GM23248 (cell line): ENCODE measurements at places on chromosomes 11 and 22. TPM values are rescaled to one million over a fixed set of nuclear protein-coding genes. Genes with fewer than 3 reads are reported as not detected.
A peak's percentile ranks its signal among the peaks of the same experiment; 100 is the strongest.

DNA sequence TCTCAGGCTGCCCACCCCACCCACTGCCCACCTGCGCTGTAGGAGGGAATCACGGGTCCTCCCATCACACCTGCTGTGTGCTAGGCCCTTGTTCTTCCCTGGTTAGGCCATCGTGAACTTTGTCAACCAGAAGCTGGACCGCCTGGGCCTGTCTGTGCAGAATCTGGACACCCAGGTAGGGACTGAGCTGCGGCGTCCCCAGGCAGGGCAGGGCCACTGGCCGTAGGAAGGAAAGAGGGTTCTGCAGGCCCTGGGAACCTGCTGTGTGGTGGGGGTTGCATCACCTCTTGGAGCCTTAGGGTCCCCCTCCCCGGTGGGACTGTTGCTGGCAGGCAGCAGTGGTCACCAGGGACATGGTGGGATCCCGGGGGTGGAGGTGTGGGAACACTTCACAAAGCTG is 15.5 kb downstream of the PARVG start:
- H3K4me1 ChIP-seq, result no peaks in the 10 kb centered on the region
- H3K36me3 ChIP-seq, result no peaks in the 10 kb centered on the region
- H3K27ac ChIP-seq, result no peak overlapping the region
- no peak overlapping the region for H3K4me3 ChIP-seq
- peaks cover 6% of the 10 kb centered on the region for H3K27me3 ChIP-seq

Gene HMOX1
- 71.6 and 82.9 TPM in 2 replicates for total RNA-seq

Gene NELL1
- total RNA-seq, result not detected in 2 replicates

GRCh38 chr11:13261591-13262061 is 16.0 kb upstream of the BMAL1 start:
- H3K4me3 ChIP-seq, result peak overlapping the region; percentile 48
- H3K27me3 ChIP-seq, result no peaks in the 10 kb centered on the region

GRCh38 chr11:36240173-36240572 is 49.1 kb downstream of the COMMD9 start:
- H3K27me3 ChIP-seq, result peaks cover 71% of the 10 kb centered on the region
- H3K4me3 ChIP-seq, result no peak overlapping the region
- no peaks in the 10 kb centered on the region for H3K4me1 ChIP-seq
- H3K27ac ChIP-seq, result no peak overlapping the region
- peak; percentile 36 for DNase-seq

DNA sequence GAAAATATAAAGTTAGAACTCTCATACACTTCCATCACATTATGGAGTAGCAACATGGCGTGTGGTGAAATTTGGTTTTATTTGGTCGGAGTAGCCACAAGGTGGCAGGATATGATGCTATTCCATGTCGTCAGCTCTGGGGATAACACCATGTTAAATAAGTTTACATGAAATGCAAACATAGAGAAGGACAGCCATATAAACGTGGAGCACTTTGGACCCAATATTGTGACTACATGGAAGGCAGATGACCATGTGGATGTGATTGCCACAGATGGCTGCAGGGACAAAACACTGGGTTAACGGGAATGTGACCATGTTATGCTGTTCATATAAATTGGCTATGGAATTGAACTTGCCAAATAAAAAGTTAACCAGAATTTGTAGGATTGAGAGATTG is 21.0 kb downstream of the OR5M11 start:
- H3K4me3 ChIP-seq, result no peak overlapping the region
- DNase-seq, result peak; percentile 15
- H3K27ac ChIP-seq, result no peak overlapping the region
- no peaks in the 10 kb centered on the region for H3K4me1 ChIP-seq

GRCh38 chr11:62926680-62927455 is 5.7 kb upstream of the CHRM1 start:
- no peak overlapping the region for H3K4me3 ChIP-seq
- peaks cover 16% of the 10 kb centered on the region for H3K27me3 ChIP-seq
- H3K36me3 ChIP-seq, result no peaks in the 10 kb centered on the region
- no peaks in the 10 kb centered on the region for H3K4me1 ChIP-seq
- DNase-seq, result no peak
- H3K27ac ChIP-seq, result no peak overlapping the region

DNA sequence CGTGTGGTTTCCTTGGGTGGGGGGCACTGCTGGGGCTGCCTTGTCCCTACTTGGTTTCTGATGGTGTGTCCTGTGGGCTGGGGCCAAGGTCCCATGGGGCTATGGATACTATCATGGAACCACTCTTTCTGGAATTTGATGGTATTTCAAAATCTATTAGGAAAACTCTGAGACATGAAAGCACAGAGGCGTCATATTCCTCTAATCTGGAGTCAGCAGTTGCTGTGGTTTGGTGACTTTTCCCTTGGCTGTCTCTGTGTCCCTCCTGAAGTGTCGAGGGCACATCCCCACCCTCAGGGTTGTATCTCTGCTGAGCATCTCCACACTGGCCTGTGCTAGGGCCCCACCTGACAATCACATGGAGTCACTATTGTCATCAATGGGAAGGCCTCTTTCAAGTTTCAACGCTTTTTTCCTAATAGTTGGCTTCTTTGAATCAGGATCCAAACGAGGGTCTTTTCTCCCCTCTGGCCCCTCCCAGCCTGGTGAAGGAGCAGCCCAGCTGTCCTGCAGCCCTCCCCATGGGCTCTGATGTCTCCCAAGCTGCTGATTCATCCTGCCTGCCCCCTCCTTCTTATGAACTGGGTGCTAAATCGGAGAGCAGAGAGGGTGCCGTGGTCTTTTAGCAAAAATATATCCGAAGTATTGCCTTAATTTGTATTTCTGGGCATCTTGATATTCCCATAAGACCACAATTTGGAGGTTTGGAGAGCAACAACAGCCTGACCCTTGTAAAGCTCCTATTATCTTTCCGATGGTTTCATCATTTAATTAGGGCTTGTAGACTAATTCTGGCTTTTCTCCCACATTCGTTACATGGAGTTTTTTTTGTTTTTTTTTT is 38.5 kb downstream of the MED15 start:
- no peak for DNase-seq
- no peaks in the 10 kb centered on the region for H3K27me3 ChIP-seq
- no peak overlapping the region for H3K4me3 ChIP-seq
- H3K27ac ChIP-seq, result no peak overlapping the region
- H3K4me1 ChIP-seq, result peaks cover 40% of the 10 kb centered on the region

DNA sequence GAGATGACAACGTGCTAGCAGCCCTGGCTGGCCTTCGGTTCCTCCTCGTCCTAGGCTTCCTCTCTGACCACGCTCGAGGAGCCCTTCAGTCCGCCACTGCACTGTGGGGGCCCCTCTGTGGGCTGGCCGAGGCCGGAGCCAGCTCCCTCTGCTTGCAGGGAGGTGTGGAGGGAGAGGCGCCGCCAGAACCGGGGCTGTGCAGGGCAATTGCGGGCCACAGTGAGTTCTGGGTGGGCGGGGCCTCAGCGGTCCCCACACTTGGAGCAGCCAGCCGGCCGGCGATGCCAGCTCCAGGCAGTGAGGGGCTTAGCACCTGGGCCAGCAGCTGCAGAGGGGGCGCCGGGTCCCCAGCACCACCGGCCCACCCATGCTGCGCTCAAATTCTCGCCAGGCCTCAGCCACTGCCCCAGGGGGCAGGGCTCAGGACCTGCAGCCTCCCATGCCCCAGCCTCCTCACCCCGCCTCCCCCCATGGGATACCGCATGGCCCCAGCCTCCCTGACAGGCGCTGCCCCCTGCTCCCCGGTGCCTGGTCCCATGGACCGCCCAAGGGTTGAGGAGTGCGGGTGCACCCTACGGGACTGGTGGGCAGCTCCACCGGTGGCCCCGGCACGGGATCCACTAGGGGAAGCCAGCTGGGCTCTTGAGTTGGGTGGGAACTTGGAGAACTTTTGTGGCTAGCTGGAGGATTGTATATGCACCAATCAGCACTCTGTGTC is 399.4 kb downstream of the LUZP2 start:
- H3K4me1 ChIP-seq, result no peaks in the 10 kb centered on the region
- H3K27ac ChIP-seq, result no peak overlapping the region
- no peaks in the 10 kb centered on the region for H3K27me3 ChIP-seq
- no peaks in the 10 kb centered on the region for H3K36me3 ChIP-seq
